Left lobe of liver (tissue), 2 donors: ENCODE measurements at places on chromosomes 1 and 21. TPM values are rescaled to one million over a fixed set of nuclear protein-coding genes. Genes with fewer than 3 reads are reported as not detected.
A peak's percentile ranks its signal among the peaks of the same experiment; 100 is the strongest.

DRAXIN gene
- not detected for total RNA-seq

SPRR1B gene
- not detected for total RNA-seq

TRIM17 gene
- not detected for total RNA-seq

SYDE2 gene
- total RNA-seq: 4.8 TPM

VPS13D gene
- total RNA-seq: 31.1 TPM

S100A1 gene
- 1.7 TPM for total RNA-seq

ANKRD34A gene
- 0.65 TPM for total RNA-seq

DNA sequence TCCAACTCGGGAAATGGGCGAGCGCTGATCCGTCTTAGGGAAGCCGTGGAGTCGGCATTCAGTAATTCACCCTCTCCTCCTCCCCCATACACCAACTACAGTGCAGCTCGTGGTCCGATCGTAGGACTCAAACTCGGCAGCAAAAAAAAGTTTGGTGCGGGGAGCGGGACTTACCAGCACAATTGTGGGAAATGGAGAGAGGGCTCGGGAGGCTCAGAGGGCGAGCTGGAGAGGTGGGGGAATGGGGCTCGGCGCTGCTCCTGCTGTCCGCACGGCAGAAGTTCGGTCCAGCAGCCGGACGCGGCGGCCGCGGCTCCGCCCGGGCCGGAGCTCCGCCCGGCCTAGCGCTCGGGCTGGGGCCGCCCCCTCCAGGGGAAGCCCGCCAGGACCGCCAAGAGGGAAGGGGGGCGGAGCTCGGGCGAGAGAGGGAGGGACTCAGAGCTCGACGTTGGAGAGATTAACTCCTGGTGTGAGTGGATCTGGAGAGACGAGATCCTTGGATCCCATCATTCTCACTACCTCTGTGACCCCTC lies 676 bp upstream of the PIAS3 start:
- peak; percentile 93 for DNase-seq

GRCh38 chr1:32830092-32830852 lies 12.8 kb downstream of the S100PBP start:
- DNase-seq: no peak

DNA sequence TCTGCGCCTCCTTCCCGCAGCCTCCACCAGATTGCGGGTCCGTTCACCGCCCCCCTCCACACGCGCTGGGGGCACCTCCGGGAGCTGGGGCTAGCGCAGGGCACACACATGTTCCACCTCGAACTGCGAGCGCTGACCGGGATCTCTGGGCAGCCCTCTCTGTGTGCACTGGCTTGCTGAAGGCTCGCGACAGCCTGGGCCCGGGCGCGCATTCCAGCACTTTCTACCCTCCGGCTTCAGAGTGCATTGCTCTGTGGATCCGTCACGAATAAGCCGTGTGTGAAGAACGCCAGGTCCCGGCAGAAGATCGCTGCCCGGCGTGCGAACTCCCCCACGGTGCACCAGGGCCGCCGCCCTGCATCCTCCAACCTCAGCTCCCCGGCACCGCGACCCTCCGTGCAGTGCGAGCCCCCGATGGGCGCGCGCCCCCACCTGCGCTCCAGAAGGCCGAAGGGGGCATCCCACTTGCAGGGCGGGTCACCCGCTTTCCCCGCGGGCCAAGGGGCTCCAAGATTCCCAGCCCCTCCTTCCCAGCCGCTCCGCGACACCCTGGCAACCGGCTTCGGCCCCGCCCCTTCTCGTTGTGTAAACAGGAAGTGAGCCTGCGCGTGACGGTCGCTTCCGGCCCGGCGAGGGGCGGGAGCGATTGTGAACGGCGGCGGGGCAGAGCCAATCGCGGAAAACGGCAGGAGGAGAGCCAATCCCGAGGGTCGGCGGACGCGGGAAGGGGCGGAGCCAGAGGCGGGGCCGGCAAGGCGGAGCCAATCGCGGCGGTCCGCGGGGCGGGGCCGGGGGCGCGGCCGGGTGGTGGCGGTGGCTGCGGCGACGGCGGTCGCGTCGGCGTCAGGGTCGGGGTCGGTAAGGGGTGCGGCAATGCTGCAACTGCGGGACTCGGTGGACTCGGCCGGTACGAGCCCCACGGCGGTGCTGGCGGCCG lies at the start of gene TPRG1L:
Gene TPRG1L (plus strand): TSS at position 816 of the 937 bp plus-strand sequence. CDS start 58 bp downstream, at position 874.
- DNase-seq: peak; percentile 99

DNA sequence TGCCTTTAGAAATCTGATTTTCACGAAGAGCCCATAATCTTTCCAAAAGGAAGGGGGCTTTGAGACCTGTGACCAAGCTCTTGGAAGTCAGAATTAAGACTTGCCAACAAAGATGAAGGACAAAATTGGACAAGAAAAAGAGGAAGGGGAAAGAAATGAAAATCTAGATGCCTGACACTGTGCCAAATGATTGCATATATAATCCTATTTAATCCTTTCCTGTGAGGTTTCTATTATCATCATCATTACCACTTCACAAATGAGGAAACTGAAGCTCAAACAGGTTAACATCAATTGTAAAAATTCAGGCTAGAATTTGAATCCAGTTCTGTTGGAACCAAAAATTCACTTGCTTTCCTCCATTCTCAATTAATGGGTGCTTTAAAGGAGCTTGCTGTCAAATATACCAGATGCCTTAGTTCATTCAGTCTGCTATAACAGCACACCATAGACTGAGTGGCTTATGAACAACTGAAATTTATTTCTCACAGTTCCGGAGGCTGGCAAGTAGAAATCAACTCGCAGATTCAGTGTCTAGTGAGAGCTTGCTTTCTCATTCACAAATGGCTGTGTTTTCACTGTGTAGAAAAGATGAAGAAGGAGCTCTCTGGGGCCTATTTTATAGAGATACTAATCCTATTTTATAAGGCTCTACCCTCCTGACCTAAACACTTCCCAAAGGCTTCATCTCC lies 197.5 kb upstream of the ST6GALNAC5 start:
- DNase-seq: no peak

GRCh38 chr1:117511273-117511672 lies 94.6 kb upstream of the TENT5C start:
- no peak for DNase-seq

- DNase-seq: no peak
Observed at GRCh38 chr1:6131561-6131960, 48.6 kb downstream of the CHD5 start.

GRCh38 chr1:5847013-5847659 lies 145.1 kb downstream of the NPHP4 start:
- no peak for DNase-seq

GRCh38 chr21:36125512-36126207 lies 9.2 kb upstream of the CBR3 start:
- DNase-seq: peak; percentile 52

GRCh38 chr1:200053091-200053490 lies 25.6 kb downstream of the NR5A2 start:
- no peak for DNase-seq

DNA sequence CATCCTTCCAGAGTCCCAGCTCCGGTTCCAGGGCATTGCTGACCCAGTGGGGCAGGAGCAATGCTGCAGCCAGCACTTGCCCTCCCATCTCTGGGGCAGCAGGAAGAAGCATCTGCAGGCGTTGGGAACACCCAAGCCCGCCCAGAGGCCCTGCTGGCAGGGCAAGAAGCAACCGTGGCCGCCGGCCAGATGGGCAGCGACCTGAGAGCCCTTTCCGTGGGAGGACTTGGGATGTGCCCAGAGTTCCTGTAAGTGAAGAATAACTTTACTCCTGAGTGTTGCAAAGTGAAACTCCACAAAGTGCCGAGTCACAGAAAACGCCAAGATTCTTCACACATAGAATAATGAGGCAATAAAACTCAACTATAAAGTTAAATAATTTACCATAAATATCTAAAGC lies 46.0 kb downstream of the GRIK3 start:
- no peak for DNase-seq

DNA sequence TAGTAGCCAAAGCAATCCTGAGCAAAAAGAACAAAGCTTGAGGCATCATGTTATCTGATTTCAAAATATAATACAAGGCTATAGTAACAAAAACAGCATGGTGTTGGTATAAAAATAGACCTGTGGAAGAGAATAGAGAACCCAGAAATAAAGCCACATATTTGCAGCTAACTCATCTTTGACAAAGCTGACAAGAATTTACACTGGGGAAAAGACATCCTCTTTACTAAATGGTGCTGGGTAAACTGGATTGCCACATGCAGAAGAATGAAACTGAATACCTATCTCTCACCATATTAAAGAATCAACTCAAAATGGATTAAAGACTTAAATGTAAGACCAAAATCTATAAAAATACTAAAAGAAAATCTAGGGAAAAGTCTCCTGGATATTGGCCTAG lies 59.5 kb upstream of the CD55 start:
- no peak for DNase-seq

- DNase-seq: peak; percentile 64
Observed at GRCh38 chr1:158180741-158181576, at the start of gene CD1D. Gene CD1D (plus strand): TSS chr1:158180895. CDS start chr1:158181102, 207 bp downstream.

DNA sequence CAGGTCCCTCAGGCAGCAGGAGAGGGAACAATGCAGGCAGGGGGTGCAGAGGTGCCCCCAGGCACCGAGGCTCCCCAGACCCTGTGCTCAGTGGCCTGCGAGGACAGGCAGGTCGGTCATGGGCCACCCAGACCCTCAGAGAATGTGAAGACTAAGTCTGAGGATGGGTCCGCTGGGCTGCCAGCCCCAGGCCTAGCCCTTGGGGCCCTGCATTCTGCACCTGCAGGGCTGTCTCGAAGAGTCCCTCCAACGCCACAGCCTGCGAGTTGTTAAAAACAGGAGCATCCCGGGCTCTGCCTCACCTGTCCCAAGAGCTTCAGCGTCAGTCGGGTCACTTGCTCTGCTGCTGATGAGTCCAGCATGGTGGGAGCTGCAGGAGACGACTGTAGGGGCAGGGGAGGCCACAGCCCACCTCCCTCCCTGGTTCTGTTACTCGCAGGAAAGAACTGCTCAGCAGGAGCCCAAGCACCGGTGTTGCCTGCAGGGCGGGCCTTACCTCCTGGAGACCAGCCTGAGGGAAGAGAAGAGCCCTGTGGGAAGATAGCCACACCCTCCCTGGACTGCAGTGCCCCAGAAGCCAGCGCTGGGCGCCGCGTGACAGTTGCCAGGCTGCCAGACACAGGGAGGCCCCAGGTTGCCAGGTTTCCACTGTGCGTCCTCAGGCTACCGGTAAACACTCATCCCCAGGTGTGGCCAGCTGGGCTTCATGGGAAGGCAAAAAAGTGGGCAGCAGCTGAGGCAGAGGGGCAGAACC lies 5.8 kb downstream of the C21orf58 start:
- no peak for DNase-seq
